Diencephalon (tissue), 1 donor: ENCODE measurements at places on chromosomes 11 and 22. TPM values are rescaled to one million over a fixed set of nuclear protein-coding genes. Genes with fewer than 3 reads are reported as not detected.

Gene MFRP
- total RNA-seq, result 0.23 TPM

Gene UPB1
- 0.46 TPM for total RNA-seq

Gene CCDC89
- total RNA-seq, result 2.5 TPM

Gene TCF20
- total RNA-seq, result 64.4 TPM

Gene CXCR5
- total RNA-seq, result not detected

Gene CEND1
- 19.4 TPM for total RNA-seq

Gene CD3G
- total RNA-seq, result not detected

Gene KCNJ11
- 14.5 TPM for total RNA-seq

Gene MUC5B
- total RNA-seq, result not detected

Gene NCR3LG1
- total RNA-seq, result 17.1 TPM

Gene MRGPRX1
- not detected for total RNA-seq

Gene KCNJ1
- 0.23 TPM for total RNA-seq

Gene TIGD3
- 3.2 TPM for total RNA-seq

Gene MS4A12
- total RNA-seq, result not detected

Gene IMMP1L
- total RNA-seq, result 35.5 TPM

Gene FAM227A
- total RNA-seq, result 9.2 TPM

Gene ESAM
- 8.3 TPM for total RNA-seq

Gene LRP5
- total RNA-seq, result 13.6 TPM

Gene SLC5A1
- total RNA-seq, result 0.23 TPM

Gene OR1S1
- total RNA-seq, result not detected

Gene PHOX2A
- not detected for total RNA-seq

Gene CDCA5
- 2.3 TPM for total RNA-seq

Gene IGF2
- 15.7 TPM for total RNA-seq

Gene OR52N1
- total RNA-seq, result not detected

Gene HORMAD2
- 1.8 TPM for total RNA-seq

Gene MPPED2
- total RNA-seq, result 84.9 TPM

Gene PKNOX2
- total RNA-seq, result 6.9 TPM

Gene SYT13
- 248 TPM for total RNA-seq

Gene FXYD6
- 164 TPM for total RNA-seq

Gene MPEG1
- 3.0 TPM for total RNA-seq

Gene TUBGCP6
- 34.4 TPM for total RNA-seq

Gene IGSF22
- total RNA-seq, result 0.46 TPM

Gene FGF4
- total RNA-seq, result not detected

Gene APOBEC3G
- 1.6 TPM for total RNA-seq
